ENCODE measurements at places on chromosomes 5 and 9.
A peak's percentile ranks its signal among the peaks of the same experiment; 100 is the strongest.

DNA sequence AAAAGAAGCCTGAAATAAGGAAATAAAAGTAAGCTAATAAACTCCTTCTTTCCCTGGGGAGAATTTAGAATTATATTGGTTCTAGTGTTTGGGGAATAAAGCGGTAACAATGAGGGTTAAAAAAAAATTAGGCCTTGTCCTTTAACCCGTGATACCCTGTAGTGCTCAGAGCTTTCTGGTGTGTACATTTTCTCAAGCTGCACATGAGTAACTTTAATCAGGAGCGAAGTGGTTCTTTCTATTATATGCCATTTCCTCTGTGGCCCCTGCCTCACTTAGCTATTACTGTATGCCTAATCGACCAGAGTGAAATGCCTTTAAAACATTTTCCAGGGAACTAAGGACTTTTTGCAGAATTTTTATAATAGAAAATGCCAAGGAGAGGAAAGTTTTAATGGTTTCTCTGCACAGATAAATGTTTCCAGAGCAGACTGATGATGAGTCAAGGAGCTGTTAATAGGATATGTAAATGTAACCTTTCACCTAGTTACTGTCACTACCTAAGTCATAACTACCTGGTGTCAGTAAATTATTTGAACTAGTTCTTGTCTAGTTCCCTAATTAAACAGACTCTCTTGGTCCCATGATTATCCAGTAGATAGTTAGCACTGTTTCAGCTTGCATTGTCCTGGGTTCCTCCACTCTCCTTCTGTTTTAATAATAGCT is 7.6 kb downstream of the PAM start:
- DNase-seq, result no peak

- DNase-seq, result peak; percentile 11
Measured at GRCh38 chr9:69999315-69999714, 44.3 kb upstream of the MAMDC2 start.

- no peak for DNase-seq
Measured at GRCh38 chr5:172450861-172451695, 3.2 kb downstream of the SH3PXD2B start.

DNA sequence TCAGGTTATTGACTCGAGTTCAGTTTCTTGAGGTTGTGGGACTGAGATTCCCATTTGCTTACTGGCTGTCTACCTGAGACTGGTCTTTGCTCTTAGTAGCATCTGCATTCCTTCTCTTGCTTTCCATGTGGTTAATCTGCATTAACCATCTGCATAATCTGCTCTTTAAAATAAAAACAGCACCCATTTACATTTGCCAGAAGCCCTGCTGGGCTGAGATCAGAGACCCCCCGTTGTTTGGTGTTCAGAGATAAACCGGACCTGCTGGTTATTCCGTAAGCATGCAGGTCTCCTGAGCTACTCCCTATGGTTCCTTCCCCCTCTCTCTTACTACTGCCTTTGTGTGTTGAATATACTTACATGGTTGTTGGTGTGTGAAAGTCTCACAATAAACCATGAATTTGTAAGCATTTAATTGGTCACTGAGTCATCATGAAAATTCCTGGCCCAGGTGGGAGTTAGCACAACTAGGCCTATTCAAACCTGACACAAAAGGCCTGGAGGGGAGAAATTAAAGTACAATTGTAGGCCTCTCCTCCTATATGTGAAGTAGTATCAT is 396.7 kb downstream of the MRPS30 start:
- DNase-seq, result no peak

- no peak for DNase-seq
Measured at GRCh38 chr5:173454361-173454735, 126.1 kb upstream of the STC2 start.

DNA sequence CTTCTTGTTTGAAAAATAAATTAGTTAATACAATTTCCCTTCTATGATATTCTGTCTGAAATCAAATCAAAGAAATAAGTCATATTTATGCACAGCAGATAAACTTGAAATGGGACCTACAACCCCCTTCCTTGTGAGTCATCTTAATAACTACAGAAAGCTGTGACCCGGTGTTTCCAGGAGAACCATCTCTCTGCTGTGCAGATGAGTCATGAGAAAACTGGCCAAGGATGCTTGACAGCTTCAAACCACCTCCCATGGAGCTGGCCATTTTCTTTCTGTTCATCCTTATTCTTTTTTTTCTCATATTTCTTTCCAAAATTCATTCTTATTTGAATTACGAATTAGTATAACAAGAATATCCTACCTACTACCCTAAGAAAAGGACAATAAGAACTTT is 43.4 kb upstream of the NR4A3 start:
- DNase-seq, result no peak

GRCh38 chr9:118761016-118761790 is 608.0 kb downstream of the BRINP1 start:
- DNase-seq, result no peak

DNA sequence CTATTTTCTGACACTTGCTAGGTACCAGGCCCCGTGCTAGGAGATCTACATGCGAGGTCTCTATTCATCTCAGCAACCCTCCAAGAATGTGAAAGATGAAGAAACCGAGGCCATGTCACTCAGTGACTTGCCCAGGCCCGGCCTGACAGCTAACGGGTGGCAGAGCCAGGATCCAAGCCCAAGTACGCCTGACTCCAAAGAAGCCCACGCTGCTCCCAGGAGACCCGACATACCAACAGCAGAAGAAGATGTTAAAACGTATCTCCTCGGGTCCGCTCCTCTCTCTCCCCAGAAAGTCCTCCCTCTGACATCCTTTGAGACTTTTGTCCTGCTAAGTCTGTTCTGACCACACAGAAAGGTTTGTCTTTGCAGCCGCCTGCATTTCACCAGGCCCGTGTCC is 65.2 kb downstream of the CRB2 start:
- DNase-seq, result no peak

- DNase-seq, result no peak
Measured at GRCh38 chr5:101605700-101606099, 690.4 kb downstream of the SLCO4C1 start.

- DNase-seq, result no peak
Measured at GRCh38 chr5:72692231-72692637, 124.2 kb upstream of the TNPO1 start.

DNA sequence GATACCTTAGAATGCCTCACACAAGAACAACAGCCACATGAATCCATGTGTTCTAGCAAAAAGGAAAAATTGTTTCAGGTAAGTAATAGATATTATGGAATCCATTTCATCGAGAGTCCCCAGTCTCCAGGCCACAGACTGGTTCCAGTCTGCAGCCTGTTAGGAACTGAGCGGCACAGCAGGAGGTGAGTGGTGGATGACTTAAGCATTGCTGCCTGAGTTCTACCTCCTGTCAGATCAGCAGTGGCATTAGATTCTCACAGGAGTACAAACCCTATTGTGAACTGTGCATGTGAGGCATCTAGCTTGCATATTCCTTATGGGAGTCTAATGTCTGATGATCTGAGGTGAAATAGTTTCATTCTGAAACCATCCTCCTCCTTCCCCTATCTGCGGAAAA is 207.0 kb downstream of the CSNK1G3 start:
- no peak for DNase-seq

Measured in gastrocnemius medialis (tissue), 4 donors.